ENCODE measurements at places on chromosomes 12 and 14. TPM values are rescaled to one million over a fixed set of nuclear protein-coding genes. Genes with fewer than 3 reads are reported as not detected.
A peak's percentile ranks its signal among the peaks of the same experiment; 100 is the strongest.

DNA sequence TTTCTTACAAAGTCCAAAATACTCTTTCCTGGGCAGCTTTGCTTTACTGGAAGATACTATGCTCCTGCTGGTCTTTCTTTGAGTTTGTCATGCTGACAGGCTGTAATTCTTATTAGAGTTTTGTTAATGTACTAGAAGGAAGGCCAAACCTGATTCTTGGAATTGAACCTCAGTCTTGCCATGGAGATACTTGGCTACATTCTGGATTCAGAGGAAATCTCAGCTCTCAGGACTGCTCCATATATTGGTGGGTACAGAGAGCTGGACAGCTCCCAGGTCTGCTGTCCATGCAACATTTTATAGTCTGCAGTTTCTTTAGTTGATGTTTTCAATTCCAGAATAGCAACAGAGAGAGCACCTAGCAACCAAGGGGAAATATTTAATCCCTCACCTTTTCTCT lies 363.1 kb upstream of the STXBP6 start:
- no peaks in the 10 kb centered on the region for H3K4me1 ChIP-seq
- H3K36me3 ChIP-seq, result no peaks in the 10 kb centered on the region
- H3K27me3 ChIP-seq, result no peaks in the 10 kb centered on the region
- no peak for DNase-seq
- H3K27ac ChIP-seq, result no peak overlapping the region

- H3K27ac ChIP-seq, result peak overlapping the region; percentile 87
- DNase-seq, result no peak
- peaks cover 50% of the 10 kb centered on the region for H3K4me1 ChIP-seq
- H3K27me3 ChIP-seq, result no peaks in the 10 kb centered on the region
- no peak overlapping the region for H3K4me3 ChIP-seq
These were observed 12.1 kb upstream of the PNMA1 start for GRCh38 chr14:73726025-73726961.

- H3K36me3 ChIP-seq, result no peaks in the 10 kb centered on the region
- H3K4me1 ChIP-seq, result no peaks in the 10 kb centered on the region
- no peak for DNase-seq
- H3K27me3 ChIP-seq, result no peaks in the 10 kb centered on the region
These were observed 10.1 kb downstream of the MIA2 start for GRCh38 chr14:39243831-39244230.

SLC25A21 gene
- total RNA-seq, result 0.42 TPM

CLEC2B gene
- total RNA-seq, result 40.4 TPM

- no peak overlapping the region for H3K27ac ChIP-seq
- no peak for DNase-seq
- H3K4me1 ChIP-seq, result peaks cover 11% of the 10 kb centered on the region
- H3K36me3 ChIP-seq, result no peaks in the 10 kb centered on the region
- H3K4me3 ChIP-seq, result no peak overlapping the region
These were observed 6.9 kb downstream of the MTA1 start for GRCh38 chr14:105426416-105427130.

DNA sequence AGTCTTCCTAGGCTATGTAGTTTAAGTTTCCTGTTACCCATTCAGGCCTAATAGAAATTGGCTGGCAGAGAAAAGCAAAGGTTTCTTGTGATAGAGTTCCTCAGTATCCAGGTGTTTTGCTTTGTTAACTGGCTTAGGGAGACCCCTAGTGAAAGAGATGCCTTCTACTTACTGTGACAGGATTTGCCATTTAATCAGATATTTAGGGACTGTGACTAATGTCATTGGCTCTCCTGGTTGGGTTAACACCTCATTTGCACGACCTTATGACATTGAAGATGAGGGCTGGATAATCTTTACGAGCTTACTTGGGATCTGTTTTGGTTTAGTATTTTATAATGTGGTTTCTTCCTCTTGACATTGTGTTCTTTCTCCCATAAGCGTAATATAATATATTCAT lies 5.8 kb downstream of the MON2 start:
- peaks cover 5% of the 10 kb centered on the region for H3K4me1 ChIP-seq
- H3K27ac ChIP-seq, result no peak overlapping the region
- no peak for DNase-seq
- H3K36me3 ChIP-seq, result no peaks in the 10 kb centered on the region
- H3K27me3 ChIP-seq, result no peaks in the 10 kb centered on the region
- no peak overlapping the region for H3K4me3 ChIP-seq

DNA sequence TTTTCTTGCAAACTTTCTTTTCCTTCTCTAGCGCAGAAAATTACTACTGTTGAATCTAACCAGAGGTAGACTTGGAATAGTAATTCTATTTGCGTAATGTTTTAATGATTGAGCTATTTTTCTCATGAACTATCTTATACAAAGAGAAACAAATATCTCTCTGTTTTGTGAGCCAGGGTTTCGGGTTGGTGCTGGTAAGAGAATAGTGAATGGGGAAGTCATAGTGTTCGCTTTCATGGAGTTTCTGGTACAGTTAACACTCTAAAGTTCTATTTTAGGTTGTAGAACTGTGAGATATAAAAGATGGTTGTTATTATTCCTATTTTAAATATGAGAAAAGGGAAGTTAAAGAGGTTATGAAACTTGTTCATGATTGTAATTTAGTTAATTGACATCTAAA lies 6.6 kb downstream of the CLEC1B start:
- H3K4me3 ChIP-seq, result no peak overlapping the region

FGF6 gene
- not detected for total RNA-seq

NRXN3 gene
- 52.2 TPM for total RNA-seq

DNA sequence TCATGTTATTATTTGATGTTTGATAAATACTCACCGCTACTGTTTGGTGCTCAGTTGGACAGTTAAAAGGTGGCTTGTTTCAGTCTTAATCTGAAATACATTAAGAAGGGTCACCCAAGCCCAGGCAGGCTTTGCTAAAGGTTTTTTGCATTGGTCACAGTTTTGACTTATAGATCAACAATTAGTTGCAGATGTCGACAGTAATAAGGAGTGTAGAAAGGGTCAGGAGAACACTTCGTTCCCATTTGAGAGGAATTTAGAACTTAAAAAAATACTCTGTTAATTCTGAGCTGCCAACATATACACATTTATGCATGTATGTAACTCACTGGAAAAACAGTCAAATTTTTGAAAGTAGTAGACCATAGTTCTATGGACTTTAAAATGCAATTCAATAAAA lies 130.3 kb downstream of the TMEM30B start:
- H3K27ac ChIP-seq, result peak overlapping the region; percentile 92
- no peaks in the 10 kb centered on the region for H3K4me1 ChIP-seq
- H3K27me3 ChIP-seq, result no peaks in the 10 kb centered on the region

UNC79 gene
- under 0.01 TPM for total RNA-seq

DNA sequence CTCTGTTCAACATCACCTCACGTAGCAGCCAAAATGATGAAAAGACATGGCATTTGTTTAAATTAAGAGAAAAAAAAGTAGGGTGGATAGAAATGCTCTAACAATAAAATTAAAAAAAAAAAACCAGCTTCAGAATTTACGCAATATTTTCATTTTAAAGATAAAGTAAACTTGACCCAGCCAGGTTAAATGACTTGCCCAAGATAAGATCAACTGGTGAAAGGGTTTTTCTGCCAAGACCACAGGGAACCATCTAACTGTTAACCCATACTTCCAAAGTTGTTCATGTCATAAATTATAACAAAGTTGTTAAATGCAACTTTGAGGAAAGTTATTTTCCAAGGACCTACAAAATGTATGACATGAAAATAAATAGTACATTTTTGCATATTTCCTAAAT lies 129.6 kb upstream of the SOX5 start:
- H3K36me3 ChIP-seq, result no peaks in the 10 kb centered on the region
- H3K27me3 ChIP-seq, result no peaks in the 10 kb centered on the region
- H3K4me3 ChIP-seq, result no peak overlapping the region
- H3K27ac ChIP-seq, result no peak overlapping the region
- no peak for DNase-seq
- no peaks in the 10 kb centered on the region for H3K4me1 ChIP-seq

- no peaks in the 10 kb centered on the region for H3K36me3 ChIP-seq
- H3K27me3 ChIP-seq, result no peaks in the 10 kb centered on the region
- DNase-seq, result no peak
- peaks cover 5% of the 10 kb centered on the region for H3K4me1 ChIP-seq
- H3K27ac ChIP-seq, result no peak overlapping the region
These were observed 166.7 kb downstream of the RAD51B start for GRCh38 chr14:67986131-67986841.

BCL7A gene
- total RNA-seq, result 3.8 TPM

- no peak overlapping the region for H3K27ac ChIP-seq
- no peaks in the 10 kb centered on the region for H3K36me3 ChIP-seq
- no peak overlapping the region for H3K4me3 ChIP-seq
- no peaks in the 10 kb centered on the region for H3K4me1 ChIP-seq
- H3K27me3 ChIP-seq, result no peaks in the 10 kb centered on the region
- DNase-seq, result no peak
These were observed 37.1 kb downstream of the USP15 start for GRCh38 chr12:62297321-62297720.

- H3K36me3 ChIP-seq, result no peaks in the 10 kb centered on the region
- H3K27me3 ChIP-seq, result no peaks in the 10 kb centered on the region
- DNase-seq, result no peak
- no peaks in the 10 kb centered on the region for H3K4me1 ChIP-seq
- H3K27ac ChIP-seq, result peak overlapping the region; percentile 30
These were observed 23.3 kb downstream of the PAPLN start for GRCh38 chr14:73260574-73260973.

CLEC2A gene
- total RNA-seq, result not detected

- peaks cover 96% of the 10 kb centered on the region for H3K27me3 ChIP-seq
- no peak overlapping the region for H3K27ac ChIP-seq
- H3K36me3 ChIP-seq, result no peaks in the 10 kb centered on the region
- no peak for DNase-seq
These were observed 2.9 kb downstream of the PAX9 start for GRCh38 chr14:36664322-36665193.

GRCh38 chr14:37051153-37051552 lies 121.3 kb downstream of the SLC25A21 start:
- no peaks in the 10 kb centered on the region for H3K27me3 ChIP-seq
- H3K36me3 ChIP-seq, result no peaks in the 10 kb centered on the region
- DNase-seq, result no peak

DCN gene
- 3,160 TPM for total RNA-seq

DNA sequence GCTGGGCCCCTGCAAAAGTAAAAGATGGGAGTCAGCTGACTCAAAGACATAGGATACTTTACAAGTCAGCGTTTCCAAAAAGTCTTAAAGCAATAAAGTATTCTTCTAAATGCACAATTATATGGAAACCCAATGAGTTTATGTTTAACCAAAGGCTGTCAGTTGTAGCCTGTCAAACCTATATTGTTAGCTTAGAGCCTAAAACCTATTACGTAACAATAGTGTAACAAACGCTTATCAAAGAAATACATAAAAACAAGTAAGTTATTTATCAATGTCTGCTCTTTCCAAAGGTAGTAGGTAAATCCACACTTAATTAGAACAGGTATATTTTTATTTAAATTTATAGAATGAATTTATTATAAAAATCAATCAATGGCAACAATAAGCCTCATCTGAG lies 15.9 kb upstream of the SOS2 start:
- no peak for DNase-seq
- H3K27ac ChIP-seq, result no peak overlapping the region
- no peaks in the 10 kb centered on the region for H3K27me3 ChIP-seq

GRCh38 chr12:122978507-122978955 lies 1.9 kb upstream of the ARL6IP4 start:
- H3K36me3 ChIP-seq, result peaks cover 50% of the 10 kb centered on the region
- no peak overlapping the region for H3K4me3 ChIP-seq
- peaks cover 81% of the 10 kb centered on the region for H3K4me1 ChIP-seq
- no peak overlapping the region for H3K27ac ChIP-seq
- H3K27me3 ChIP-seq, result no peaks in the 10 kb centered on the region
- DNase-seq, result no peak

GRCh38 chr12:97977870-97978405 lies 515.3 kb downstream of the RMST start:
- no peaks in the 10 kb centered on the region for H3K4me1 ChIP-seq
- H3K27ac ChIP-seq, result no peak overlapping the region
- H3K36me3 ChIP-seq, result no peaks in the 10 kb centered on the region
- no peaks in the 10 kb centered on the region for H3K27me3 ChIP-seq

GRCh38 chr12:100345020-100345767 lies 11.7 kb upstream of the SLC17A8 start:
- H3K27me3 ChIP-seq, result no peaks in the 10 kb centered on the region
- H3K4me3 ChIP-seq, result no peak overlapping the region
- no peaks in the 10 kb centered on the region for H3K4me1 ChIP-seq
- H3K27ac ChIP-seq, result no peak overlapping the region

All from tibial nerve (tissue), 4 donors.